ENCODE measurements at places on chromosomes 11 and 22. TPM values are rescaled to one million over a fixed set of nuclear protein-coding genes. Genes with fewer than 3 reads are reported as not detected.
A peak's percentile ranks its signal among the peaks of the same experiment; 100 is the strongest.

Gene RFPL3
- polyA plus RNA-seq = not detected

DNA sequence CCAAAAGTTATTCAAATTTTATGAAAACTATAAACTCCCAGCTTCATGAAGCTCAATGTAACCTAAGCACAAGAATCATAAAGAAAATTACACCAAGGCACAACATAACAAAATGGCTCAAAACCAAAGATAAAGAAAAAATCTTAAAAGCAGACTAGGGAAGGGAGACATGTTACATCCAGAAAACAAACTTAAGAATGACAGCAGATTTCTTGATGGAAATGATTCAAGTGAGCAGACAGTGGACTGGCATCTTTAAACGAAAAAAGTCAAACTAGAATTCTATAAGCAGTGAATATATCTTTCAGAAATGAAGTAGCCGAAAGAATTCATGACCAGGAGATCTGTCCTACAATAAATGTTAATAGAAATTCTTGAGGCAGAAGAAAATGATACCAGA lies 75.6 kb downstream of the SHANK2 start:
- peaks cover 3% of the 10 kb centered on the region for H3K4me1 ChIP-seq
- DNase-seq = no peak
- H3K4me3 ChIP-seq = no peak overlapping the region
- H3K27ac ChIP-seq = no peak overlapping the region

DNA sequence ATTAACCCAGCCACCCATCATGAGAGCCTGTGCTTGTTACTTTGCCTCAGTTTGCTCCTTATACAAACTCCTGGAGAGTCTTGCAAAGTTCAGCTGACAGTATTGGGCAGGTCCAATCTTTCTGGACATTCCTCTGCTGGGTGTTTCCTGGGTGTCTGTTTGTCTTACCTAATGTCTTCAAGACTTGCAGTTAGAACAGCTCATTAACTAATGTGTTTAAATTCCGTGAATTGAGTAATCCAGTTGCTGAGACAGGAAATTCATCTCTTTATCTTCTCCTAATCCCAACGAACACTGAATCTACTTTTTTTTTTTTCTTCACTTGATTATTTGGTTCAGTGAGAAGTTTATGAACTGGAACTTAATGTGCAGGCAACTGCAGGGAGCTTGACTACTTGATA lies 20.6 kb downstream of the BCO2 start:
- no peaks in the 10 kb centered on the region for H3K27me3 ChIP-seq
- no peak overlapping the region for H3K4me3 ChIP-seq
- H3K36me3 ChIP-seq = no peaks in the 10 kb centered on the region
- DNase-seq = no peak
- no peaks in the 10 kb centered on the region for H3K4me1 ChIP-seq

DNA sequence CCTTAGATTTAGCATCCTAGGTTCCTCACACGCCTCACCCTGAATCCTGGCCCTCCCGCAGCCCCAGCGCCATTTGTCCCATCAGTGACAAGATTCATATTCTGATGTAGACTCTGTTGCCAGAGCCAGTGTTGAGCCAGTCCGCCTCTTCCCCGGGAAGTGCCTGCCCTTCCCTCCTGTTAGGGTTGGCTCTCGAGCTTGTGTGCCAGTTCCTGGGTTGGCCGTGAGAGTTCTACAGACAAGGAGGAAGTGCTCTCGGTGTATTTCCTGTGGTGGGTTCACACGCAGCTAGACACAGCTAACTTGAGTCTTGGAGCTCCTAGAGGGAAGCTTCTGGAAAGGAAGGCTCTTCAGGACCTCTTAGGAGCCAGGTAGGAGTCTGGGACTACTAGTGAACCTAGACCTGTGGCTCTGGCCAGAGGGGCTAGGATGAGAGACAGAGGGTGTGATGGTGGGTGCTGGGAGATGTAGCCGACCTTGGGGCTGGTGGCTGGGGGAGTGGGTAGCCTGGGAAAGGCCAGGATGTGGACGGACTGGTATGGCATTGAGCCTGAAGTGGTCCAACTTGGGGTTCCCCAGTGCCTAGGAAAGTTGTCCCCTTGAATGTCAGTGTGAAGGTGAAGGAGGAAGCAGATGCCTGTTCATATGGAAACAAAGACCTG lies at the start of gene IL18BP:
TSS of gene IL18BP (plus strand) at position 261 of the 662 bp plus-strand sequence. CDS start 1,076 bp downstream, outside the sequence.
- H3K4me1 ChIP-seq = peaks cover 12% of the 10 kb centered on the region
- H3K36me3 ChIP-seq = peaks cover 92% of the 10 kb centered on the region
- peak; percentile 33 for DNase-seq

- H3K4me1 ChIP-seq = no peaks in the 10 kb centered on the region
- H3K4me3 ChIP-seq = no peak overlapping the region
- no peaks in the 10 kb centered on the region for H3K36me3 ChIP-seq
- H3K27ac ChIP-seq = no peak overlapping the region
These were observed 58.7 kb upstream of the SLC5A12 start for GRCh38 chr11:26780376-26781085.

Gene NDUFS8
- polyA plus RNA-seq = 204 TPM

Gene WT1
- polyA plus RNA-seq = 0.03 TPM

GRCh38 chr11:134250675-134251074 lies 2.5 kb downstream of the THYN1 start:
- peaks cover 5% of the 10 kb centered on the region for H3K4me1 ChIP-seq
- H3K27me3 ChIP-seq = no peaks in the 10 kb centered on the region
- H3K27ac ChIP-seq = no peak overlapping the region
- H3K36me3 ChIP-seq = peaks cover 7% of the 10 kb centered on the region

Gene RTN4R
- 4.3 TPM for polyA plus RNA-seq

DNA sequence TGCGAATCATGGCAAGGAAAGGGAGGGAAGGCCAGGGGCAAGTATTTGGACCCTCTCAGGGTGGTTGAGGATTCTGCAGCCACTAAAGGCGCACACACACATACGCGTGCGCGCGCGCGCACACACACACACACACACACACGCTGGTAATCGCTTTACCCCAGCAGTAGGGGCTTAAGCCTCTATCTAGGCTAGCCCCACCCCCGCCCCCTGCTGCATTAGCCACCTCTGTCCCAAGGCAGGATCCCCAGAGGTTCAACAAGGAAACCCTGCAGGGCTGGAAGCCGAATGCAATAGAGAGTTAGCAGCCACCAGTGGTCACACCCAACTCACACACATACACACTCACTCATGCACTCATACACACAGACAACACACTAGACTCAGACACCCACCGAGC lies 28.6 kb upstream of the ELFN2 start:
- H3K27me3 ChIP-seq = no peaks in the 10 kb centered on the region
- no peak for DNase-seq
- no peaks in the 10 kb centered on the region for H3K4me1 ChIP-seq

DNA sequence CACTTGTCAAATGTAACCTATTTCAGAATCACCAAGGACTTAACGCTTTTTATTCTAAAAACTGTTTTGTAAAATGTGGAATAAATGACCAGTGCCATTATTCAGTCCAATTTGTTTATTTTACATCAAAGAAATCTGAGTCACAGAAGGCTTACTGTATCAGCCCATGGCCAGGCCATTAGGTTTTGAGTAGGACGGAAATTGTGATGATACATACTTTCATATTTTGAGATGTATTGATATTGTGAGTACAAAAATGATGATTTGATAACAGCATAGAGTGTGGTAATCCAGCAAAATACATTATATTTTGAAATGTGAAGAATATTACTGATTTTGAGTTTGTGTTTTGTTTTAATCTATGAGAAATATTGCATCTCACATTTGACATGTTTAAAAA lies 81.1 kb downstream of the PIWIL3 start:
- no peak overlapping the region for H3K27ac ChIP-seq
- H3K4me1 ChIP-seq = peaks cover 40% of the 10 kb centered on the region
- no peaks in the 10 kb centered on the region for H3K27me3 ChIP-seq
- no peak overlapping the region for H3K4me3 ChIP-seq

- H3K27ac ChIP-seq = no peak overlapping the region
- H3K4me3 ChIP-seq = no peak overlapping the region
- DNase-seq = no peak
- no peaks in the 10 kb centered on the region for H3K36me3 ChIP-seq
- H3K27me3 ChIP-seq = no peaks in the 10 kb centered on the region
These were observed 498.7 kb downstream of the METTL15 start for GRCh38 chr11:28606930-28607329.

Gene OR51B4
- not detected for polyA plus RNA-seq

Measured in small intestine (tissue), 16 donors.